ENCODE measurements at places on chromosomes 5 and 9.

- DNase-seq: no peak
Observed at GRCh38 chr5:134606726-134607125, 25.9 kb downstream of the SAR1B start.

DNA sequence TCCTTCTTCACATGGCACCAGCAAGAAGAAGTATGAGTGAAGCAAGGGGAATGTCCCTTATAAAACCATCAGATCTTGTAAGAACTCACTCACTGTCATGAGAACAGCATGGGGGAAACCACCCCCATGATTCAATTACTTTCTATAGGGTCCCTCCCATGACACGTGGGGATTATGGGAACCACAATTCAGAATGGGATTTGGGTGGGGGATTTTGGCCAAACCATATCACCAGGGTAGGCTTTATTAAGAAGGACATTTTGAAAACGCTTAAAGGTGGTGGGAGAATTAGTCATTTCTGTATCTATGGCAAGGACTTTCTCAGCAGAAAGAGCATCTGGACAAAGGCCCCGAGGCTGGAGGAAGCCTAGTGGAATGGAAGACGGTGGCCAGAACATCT, 100.2 kb upstream of the ADAMTS16 start:
- DNase-seq: no peak

GRCh38 chr5:40939753-40940152, 30.5 kb downstream of the C7 start:
- no peak for DNase-seq

DNA sequence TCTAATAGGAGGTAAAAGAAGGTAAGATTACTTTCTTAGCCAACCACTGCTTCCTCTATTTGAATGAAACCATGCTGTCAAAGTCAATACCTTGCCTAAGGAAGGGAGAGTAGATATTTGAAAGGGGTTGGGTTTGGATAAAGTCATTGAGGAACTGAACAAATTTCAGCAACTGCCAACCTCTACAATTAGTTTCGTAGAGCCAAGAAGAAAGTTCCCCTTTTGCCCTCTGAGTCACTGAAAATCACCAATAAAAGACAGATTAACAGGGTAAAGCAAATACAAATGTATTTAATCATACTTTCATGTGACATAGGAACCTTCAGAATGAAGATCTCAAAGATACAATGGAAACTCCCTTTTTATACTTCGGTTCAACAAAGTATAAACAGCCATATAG, 615.7 kb downstream of the GABRG2 start:
- no peak for DNase-seq

GRCh38 chr9:36163786-36164170, 5.4 kb upstream of the CCIN start:
- DNase-seq: no peak
